Right atrium auricular region (tissue), 2 donors: ENCODE measurements at places on chromosomes 5 and 9. TPM values are rescaled to one million over a fixed set of nuclear protein-coding genes. Genes with fewer than 3 reads are reported as not detected.
A peak's percentile ranks its signal among the peaks of the same experiment; 100 is the strongest.

DNA sequence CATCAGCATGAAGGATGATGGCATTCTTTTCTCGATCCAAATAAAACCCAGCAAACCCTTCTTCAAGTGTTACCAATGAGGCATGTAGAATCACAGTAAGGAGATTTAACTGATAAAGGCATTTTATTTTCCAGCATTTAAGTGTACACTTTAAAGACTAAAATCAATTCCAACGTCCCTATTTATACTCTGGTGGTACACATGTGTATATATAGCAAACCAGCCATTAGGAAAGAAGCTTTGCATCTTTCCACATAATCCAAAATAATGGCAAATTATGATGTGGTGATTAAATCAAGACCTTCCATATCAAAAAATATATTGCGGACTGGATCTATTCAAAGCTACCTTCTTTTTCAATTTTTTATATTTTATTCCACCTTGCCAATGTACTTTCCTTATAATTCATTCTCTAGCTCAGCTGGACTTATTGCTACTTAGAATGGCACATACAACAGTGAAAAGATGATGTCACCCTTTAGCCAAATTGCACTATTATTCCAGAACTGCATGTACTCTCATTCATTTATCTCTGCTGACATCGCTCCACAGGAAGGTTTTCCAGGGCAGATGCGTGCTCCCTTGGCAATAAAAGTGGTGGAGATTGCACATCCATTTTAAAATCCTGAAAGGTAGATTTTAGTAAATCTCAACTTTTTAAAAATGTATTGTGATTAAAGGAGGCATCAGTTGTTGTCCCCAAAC, 63.3 kb upstream of the SLC30A5 start:
- H3K27me3 ChIP-seq = no peaks in the 10 kb centered on the region
- DNase-seq = no peak
- no peak overlapping the region for H3K4me3 ChIP-seq
- no peaks in the 10 kb centered on the region for H3K4me1 ChIP-seq
- H3K36me3 ChIP-seq = no peaks in the 10 kb centered on the region

DNA sequence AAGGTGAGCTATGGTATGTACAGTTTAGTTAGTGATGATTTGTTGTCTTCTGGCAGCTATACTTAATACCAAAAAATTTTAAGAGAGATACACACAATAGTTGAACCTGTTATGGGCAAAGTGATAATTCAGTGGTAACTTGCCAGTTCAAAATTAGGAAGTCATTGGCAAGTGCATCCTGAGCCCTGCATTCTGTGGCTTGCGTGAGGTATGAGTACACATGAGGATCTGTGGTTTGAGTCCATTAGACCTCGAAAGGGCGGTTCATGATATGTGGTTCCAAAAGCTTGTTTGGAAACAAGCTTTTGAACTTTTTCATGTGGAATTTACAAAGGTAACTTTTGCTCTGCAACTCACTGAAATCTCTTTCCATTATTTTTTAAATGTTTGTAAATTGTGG, 47.0 kb downstream of the GPR21 start:
- no peaks in the 10 kb centered on the region for H3K4me1 ChIP-seq
- H3K27ac ChIP-seq = no peak overlapping the region
- peaks cover 50% of the 10 kb centered on the region for H3K36me3 ChIP-seq
- no peak for DNase-seq
- H3K4me3 ChIP-seq = no peak overlapping the region
- no peaks in the 10 kb centered on the region for H3K27me3 ChIP-seq

GRCh38 chr9:79353856-79354520, 217.8 kb upstream of the TLE4 start:
- no peaks in the 10 kb centered on the region for H3K27me3 ChIP-seq
- no peak for DNase-seq
- no peak overlapping the region for H3K27ac ChIP-seq
- no peaks in the 10 kb centered on the region for H3K36me3 ChIP-seq
- no peak overlapping the region for H3K4me3 ChIP-seq

- no peaks in the 10 kb centered on the region for H3K27me3 ChIP-seq
- no peaks in the 10 kb centered on the region for H3K4me1 ChIP-seq
- H3K4me3 ChIP-seq = no peak overlapping the region
- no peak overlapping the region for H3K27ac ChIP-seq
- no peaks in the 10 kb centered on the region for H3K36me3 ChIP-seq
Measured at GRCh38 chr5:167678481-167678880, 613.0 kb upstream of the WWC1 start.

DNA sequence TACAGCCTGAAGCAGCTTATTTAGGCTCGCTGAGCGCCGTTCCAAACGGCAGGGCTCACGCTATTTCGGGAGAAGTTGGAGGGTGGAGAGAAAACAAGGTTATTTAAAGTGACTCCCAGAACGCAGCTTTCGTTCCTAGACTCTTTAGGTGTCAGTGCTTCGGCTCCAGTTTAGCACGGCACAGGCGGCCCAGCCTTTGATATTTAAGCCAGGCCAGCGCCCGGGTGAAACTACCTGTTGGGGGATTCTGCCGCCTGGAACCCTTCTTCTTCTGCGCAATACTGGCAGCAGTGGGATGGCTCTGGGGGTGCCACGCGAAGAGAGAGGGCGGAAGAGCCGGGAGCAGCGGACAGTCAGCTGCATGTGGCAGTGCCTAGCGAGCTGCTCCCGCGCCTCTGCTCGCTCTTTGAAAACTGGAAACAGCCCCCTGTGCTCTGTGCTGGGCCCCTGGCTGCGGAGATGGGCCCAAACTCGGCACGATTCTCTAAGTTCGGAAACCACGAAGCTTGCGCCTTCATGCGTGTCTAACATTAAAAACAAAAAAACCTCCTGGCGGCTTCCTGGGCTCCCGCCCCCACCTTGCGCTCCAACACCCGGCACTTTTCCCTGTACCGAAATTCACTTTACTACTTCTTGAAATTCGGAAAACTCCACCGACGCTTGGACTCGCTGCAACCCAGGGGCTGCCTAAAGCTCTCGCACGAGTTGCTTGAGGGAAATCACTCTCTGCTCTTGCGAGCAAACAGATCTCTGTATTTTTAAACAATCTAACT, 34.6 kb upstream of the NFIB start:
- H3K4me3 ChIP-seq = peak overlapping the region; percentile 60
- H3K27ac ChIP-seq = peak overlapping the region; percentile 93
- no peaks in the 10 kb centered on the region for H3K36me3 ChIP-seq

DNA sequence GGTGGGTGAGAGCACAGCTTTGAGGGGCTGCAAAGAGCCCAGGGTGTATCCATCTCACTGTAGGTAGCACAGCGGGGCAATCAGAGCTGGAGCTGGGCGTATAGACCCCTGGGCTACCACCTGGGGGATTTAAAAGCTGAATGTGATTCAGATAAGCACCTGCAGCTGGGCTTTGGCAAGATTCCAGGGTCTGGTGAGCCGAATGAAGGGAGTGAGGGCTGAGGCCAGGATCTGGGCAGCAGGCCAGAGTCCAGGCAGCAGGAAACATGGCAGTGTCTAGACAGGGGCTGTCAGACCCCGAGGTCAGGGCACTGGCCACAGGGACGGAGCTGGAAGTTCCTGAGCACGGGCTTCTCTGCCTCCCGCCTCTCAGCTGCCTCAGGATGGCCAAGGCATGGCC, 8.7 kb downstream of the ASS1 start:
- no peak overlapping the region for H3K27ac ChIP-seq
- H3K36me3 ChIP-seq = no peaks in the 10 kb centered on the region
- no peaks in the 10 kb centered on the region for H3K4me1 ChIP-seq
- no peak overlapping the region for H3K4me3 ChIP-seq
- no peak for DNase-seq

GRCh38 chr9:118306801-118307200, 602.6 kb downstream of the TLR4 start:
- H3K36me3 ChIP-seq = no peaks in the 10 kb centered on the region
- H3K4me3 ChIP-seq = no peak overlapping the region
- no peaks in the 10 kb centered on the region for H3K27me3 ChIP-seq
- no peak overlapping the region for H3K27ac ChIP-seq
- DNase-seq = no peak

DNA sequence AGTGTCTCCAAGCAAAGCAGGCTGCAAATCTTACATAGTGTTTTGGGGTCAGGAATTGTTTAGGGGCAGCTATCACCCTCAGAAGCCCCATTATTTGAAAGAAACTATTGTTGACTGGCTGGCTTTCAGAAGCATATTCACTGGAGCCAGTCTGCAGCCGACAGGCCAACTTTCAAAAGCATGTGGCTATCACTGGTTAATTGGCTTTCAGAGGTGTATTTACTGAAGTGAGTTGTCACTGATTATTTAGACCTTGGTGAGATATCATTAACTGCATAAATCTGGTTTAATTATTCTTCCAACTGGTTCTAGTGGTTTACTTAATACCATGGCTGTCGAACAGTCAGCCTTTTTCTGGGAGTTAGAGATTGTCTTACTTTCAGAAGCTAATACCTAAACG, 247.0 kb downstream of the CWC27 start:
- no peaks in the 10 kb centered on the region for H3K36me3 ChIP-seq
- no peaks in the 10 kb centered on the region for H3K27me3 ChIP-seq
- H3K27ac ChIP-seq = no peak overlapping the region
- no peaks in the 10 kb centered on the region for H3K4me1 ChIP-seq
- DNase-seq = no peak

- H3K27ac ChIP-seq = no peak overlapping the region
- no peaks in the 10 kb centered on the region for H3K27me3 ChIP-seq
- H3K4me3 ChIP-seq = no peak overlapping the region
- H3K4me1 ChIP-seq = peaks cover 7% of the 10 kb centered on the region
Measured at GRCh38 chr9:127005770-127006314, 91.3 kb downstream of the RALGPS1 start.

- no peaks in the 10 kb centered on the region for H3K27me3 ChIP-seq
- DNase-seq = no peak
- H3K27ac ChIP-seq = no peak overlapping the region
- no peaks in the 10 kb centered on the region for H3K4me1 ChIP-seq
- no peak overlapping the region for H3K4me3 ChIP-seq
Measured at GRCh38 chr9:89515416-89515815, 17.5 kb upstream of the SEMA4D start.

- H3K27me3 ChIP-seq = no peaks in the 10 kb centered on the region
- no peaks in the 10 kb centered on the region for H3K36me3 ChIP-seq
- DNase-seq = no peak
- H3K4me1 ChIP-seq = no peaks in the 10 kb centered on the region
- no peak overlapping the region for H3K4me3 ChIP-seq
Measured at GRCh38 chr5:147887026-147887627, 8.6 kb downstream of the SCGB3A2 start.

DNA sequence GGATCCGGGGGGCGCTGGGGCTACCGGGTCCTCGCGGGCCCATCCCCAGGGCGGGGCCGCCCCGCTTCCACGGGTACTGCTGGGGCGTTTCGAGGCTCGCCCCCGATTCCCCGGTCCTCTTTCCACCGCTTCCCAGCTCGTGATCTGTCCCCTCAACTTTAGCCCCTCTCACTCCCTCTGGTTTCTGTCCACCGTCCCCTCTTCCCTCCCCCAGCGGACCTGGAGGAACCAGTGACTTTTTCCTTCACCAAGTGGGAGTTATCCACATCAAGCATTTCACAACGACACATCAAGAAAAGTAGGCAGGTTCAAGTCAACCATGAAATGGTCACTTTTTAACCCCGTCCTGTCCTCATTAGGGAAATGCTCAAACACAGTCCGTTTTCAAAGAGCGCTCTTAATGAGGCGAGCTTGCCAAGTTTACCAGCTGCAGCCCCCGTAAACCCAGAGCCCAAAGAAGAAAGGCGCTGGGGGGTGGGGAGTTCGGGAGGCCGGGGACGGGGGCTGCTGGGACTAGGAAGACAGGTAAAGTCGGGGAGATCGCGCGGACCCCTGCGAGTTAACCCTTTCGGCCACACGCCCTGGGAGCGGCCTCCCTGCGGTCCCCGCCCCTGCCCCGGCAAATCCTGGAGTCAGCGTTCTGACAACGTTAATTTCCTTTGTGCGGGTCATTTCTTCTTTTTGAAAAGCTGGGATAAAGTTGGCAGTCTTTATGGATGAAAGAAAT, 2.1 kb upstream of the NFIB start:
- H3K27ac ChIP-seq = peak overlapping the region; percentile 100
- H3K36me3 ChIP-seq = no peaks in the 10 kb centered on the region
- no peaks in the 10 kb centered on the region for H3K27me3 ChIP-seq
- DNase-seq = no peak

- no peaks in the 10 kb centered on the region for H3K4me1 ChIP-seq
- no peaks in the 10 kb centered on the region for H3K36me3 ChIP-seq
- no peak overlapping the region for H3K27ac ChIP-seq
- no peaks in the 10 kb centered on the region for H3K27me3 ChIP-seq
Measured at GRCh38 chr5:81898403-81898802, 73.4 kb upstream of the ATG10 start.

Gene CER1
- total RNA-seq = not detected
